ENCODE measurements at places on chromosomes 12 and 14.

DNA sequence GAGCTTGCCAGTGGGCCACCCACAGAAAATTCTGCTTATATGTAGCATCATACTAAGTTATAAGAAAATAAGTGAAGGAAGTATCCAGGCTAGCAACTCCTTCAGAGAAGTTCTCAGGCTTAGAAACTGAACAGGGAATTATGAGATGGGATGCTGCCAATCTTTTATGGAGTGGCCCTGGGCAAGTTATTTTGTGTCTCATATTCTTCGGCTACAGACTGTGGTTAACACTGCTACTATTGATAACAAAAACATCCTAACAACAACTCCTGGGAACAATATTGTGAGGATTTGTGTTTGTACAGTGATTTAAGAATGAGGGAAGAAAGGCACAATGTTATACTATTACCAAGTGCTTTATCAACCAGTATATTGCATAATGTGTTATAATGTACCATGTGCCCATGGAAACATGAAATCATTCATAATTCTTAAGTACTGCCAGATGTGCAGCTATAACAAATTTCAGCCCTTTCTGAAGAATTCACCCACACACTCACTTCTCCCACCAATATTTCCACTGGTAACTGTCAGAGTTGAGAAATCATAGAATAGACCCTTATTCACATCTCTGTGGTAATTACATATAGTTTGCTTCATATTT lies 113.3 kb upstream of the SOX5 start:
- DNase-seq: no peak

DNA sequence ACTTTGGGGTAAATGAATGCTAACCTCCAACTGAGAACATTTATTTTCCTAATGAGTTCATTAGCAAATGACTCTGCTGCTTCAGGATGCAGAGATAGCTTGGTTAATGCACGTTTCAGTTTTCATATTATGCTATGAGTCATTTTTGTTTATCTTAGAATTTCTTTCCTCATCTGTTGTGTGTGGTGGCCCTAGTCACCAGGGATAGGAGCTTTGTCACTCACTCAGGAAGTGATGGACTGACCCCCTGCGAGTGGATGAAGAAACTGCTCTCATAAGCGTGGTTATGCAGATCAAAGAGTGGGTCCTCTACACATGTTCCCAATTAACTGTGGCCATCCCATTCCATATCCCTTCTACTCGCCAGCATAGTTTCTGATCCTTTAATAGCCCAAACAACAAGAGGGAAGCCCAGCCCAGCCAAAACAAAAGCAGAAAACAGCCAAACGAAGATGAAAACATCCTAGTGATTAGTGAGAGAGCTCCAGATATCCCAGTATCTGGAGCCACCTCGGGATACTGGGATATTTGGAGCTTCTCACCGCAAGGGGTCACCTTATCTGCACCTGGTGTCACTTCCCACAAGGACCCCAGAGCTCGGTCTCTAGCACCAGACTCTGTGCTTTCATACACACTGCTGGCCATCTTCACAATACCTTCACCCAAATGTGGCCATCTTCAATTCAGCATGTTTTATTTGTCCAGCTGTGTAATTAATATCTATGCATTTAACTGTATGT lies 8.6 kb downstream of the TC2N start:
- peak; percentile 20 for DNase-seq

DNA sequence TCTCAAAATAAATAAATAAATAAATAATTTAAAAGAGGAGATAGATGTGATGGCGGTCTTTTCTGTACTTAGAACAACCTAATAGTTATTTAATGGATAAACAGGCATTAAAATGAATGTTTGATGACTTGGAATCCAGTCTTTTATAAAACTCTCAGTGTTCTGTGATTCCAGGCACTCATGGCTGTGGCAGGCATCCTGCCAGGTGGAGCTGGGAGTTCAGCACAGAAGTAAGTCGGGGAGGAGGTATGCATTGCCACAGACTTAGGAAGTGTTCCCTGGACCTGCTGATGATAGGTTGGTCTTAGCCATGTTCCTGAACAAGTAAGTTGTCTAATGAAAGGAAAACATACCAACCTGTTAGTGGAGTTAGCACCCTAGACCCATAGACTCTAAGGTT lies 126.3 kb downstream of the CACNA1C start:
- DNase-seq: no peak

DNA sequence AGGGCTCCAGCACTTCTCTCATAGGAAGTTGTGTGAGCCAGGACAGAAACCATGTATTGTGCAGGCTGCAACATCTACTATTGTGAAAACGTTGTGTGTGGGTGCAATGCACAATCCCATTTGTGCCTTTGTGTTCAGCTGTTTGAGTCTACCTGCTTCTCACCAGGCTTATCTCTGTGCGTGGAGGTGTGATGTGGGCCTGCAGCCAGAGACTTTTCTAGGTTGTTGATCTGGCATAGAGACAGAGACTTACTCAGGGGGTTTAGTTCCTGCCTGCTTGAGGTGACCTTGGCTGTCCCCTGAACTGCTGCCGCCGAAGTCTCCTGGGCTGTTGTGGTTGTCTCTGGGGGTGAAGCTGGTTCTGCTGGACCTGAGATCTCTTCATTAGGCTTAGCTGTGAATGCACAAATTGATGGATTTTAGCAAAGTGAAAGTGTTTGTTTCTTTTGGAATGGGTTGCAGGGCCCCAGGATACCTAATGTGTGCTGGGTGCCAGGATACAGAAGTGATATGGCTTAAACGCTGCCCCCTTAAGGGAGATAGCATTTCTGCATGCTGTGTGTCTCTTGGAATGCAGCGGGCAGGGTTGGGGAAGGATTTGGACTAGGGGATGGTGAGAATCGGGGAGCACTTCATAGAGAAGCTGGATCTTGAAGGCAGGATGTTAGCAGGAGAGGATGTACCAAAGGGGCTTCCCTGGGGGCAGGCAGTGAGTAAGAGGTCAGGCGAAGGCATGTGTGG lies 2.5 kb downstream of the LACRT start:
- no peak for DNase-seq

DNA sequence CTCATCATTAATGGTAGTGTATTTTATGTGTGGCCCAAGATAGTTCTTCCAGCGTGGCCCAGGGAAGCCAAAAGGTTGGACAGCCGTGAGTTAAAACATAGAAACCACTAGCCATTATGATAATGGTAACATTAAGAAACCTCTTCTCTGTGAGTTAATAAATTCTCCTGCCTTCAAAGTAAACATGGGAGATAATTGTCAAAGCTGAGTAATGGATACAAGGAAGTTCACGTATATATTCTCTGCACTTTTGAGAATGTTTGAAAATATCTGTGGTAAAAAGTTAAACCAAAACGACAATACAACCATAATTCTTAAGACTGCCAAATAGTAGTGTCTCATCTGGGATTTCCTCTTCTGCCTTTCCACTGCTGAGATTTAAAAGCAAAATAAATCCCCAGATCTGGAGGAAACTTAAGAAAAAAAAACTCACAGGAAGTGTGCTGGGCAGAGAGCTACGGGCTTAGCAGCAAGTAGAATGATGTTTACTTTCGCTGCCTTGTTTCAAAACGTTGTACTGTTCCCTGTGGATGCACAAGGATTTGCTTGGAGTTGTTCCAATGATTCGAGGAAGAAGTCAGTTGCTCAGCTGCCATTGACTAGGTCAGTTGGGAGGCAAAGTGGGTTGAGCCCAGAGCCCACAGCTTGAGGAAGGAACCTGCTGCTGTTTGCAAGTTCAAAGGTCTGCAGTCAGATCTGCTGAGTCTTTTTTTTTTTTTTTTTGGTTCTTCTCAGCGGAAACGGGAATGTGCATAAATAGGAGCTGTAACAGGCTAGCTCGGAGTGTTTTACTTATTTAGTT lies 1.7 kb downstream of the TPCN1 start:
- peak; percentile 50 for DNase-seq

- no peak for DNase-seq
Observed at GRCh38 chr12:15580431-15580830, 208.8 kb downstream of the EPS8 start.

DNA sequence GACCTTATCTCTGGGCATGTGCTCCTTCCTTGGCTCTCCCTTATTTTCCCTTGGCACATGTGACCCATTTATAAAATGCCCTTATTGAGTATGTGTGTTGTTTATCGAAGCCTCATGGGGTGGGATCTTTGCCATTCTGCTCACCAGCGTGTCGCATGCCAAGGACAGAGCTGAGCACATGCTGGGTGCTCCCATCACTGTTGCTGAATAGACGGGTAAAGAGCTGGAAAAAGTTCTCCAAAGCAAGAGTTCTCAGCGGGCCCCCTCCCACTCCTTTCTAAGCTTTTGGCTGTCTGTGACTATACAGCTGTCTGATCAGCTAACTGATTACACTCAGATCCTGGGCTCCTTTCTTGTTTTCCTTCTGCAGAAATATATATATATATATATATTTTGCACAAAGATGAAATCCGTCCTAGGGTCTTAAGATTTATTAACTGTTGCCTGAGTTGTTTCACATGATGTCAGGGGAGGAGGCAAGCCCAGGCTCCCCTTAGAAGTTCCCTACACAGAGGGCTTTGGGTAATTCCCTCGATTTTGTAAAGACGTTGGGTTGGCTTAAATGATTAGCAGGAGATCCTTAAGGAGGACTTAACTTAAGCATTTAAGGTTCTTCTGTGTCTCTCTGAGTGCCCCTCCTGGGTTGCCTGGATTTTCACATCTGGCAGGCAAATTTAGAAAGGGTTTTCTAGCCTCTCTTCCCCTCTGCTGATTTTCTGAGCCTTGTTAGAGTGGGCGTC lies 71.6 kb downstream of the TMEM132C start:
- no peak for DNase-seq

GRCh38 chr12:76356071-76356470 lies 7.9 kb upstream of the BBS10 start:
- no peak for DNase-seq

GRCh38 chr12:56007564-56008559 lies 10.8 kb downstream of the SUOX start:
- no peak for DNase-seq

DNA sequence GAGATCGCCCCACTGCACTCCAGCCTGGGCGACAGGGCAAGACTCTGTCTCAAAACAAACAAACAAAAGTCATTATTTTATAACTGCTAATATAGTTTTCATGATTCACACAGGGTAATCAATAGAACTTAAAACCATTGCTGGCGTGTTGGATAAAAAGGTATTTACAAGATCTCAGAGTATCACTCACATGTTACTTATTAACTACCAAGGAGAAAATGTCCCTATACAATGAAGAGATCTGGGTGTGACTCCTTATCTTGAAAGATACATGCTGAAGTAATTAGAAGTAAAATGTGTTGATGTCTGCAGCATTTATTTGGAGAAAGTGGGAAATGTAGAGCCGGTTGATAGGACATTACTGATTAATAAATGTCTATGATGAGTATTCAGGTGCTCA lies 57.3 kb upstream of the PIK3C2G start:
- DNase-seq: no peak

DNA sequence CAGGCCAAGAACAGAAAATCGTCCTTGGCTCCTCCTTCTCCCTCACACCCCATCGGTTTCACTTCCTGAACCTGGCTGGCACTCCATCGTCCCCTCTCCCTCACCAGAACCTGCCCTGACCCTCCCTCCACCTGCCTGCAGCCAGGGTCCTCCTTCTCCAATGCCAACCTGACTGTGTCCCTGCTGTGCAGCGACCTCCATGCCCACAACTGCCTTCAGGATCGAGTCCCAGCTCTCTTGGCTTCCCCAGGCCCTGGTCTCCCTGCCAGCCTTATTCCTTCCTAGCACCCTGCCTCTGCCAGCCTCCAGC lies 19.8 kb downstream of the HVCN1 start:
- no peak for DNase-seq

DNA sequence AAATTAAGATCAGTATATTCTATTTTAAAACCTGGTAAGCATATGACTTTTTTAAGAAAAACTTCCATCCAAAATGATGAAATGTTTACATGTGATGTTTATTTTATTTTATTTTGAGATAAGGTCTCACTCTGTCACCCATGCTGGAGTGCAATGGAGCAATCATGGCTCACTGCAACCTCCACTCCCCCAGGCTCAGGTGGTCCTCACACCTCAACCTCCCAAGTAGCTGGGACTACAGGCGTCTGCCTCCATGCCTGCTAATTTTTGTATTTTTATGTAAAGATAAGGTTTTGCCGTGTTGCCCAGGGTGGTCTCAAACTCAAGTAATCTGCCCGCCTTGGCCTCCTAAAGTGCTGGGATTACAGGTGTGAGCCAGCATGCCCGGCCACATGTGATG lies 141.8 kb downstream of the ZFP36L1 start:
- no peak for DNase-seq

DNA sequence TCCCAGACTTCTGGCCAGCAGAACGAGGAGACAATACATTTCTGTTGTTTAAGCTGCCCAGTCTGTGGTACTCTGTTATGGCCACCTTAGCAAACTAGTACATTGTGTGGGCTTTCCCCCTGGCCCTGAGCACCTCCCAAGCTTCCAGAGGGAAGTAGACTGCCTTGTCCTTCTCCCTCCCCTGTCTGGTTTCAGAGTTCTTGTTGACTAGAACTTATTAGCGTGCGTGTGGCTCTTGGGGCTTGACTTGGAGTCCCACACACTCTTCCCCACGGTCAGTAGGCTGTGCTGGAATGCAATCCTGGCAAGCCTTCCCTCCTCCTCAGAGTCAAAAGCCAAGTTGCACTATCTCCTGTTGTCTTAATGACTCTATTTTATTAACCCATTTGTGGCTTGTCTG lies 27.7 kb downstream of the FBLN5 start:
- no peak for DNase-seq

DNA sequence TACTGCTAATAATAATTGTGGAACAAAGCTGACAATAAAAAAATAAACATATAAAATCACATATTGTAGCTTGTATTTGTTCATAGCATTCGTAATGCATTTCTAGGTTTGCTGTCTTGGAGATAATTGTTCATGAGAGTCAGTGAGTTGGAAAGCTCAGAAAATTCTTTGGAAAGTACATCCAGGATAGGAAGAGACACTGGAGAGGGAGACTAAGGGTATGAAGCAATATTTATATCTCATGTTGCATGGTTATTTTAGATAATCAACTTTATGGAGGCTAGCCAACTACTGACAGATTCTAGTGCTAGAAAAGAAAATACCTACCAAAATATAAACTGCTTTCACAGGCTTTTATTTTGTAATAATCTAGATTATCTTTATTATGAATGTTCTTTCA lies 1095.2 kb downstream of the FSCB start:
- no peak for DNase-seq

- DNase-seq: no peak
Observed at GRCh38 chr12:96249196-96250118, 55.3 kb downstream of the ELK3 start.

GRCh38 chr12:89103831-89104230 lies 248.5 kb downstream of the DUSP6 start:
- DNase-seq: no peak

DNA sequence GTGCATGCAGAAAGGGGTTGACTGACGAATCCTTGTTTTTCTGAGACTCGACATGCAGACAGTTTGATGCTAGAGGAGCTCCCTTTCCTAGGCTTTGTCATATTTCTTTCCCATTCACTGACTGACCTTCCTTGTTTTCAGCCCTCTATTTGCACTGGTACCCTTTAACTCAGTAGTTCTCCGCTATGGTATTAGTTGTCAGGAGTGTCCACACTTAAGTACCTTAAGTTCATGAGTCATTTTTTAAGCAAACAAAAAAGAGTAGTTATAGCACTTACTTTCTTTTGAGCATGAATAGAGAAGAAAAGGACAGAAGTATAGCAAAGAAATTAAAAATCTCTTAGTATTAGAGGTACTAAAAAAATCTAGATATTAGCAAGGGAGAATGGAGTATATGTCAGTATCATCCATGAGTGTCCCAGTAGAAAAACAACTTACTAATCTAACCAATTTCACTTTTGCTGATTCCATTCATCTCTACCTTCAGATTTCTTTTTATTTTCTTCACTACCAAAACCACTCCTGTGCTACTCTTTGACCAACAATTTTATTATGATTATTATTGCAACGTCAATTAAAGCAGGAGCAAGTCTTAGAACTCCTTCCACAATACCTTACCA lies 8.3 kb downstream of the ATP2B1 start:
- no peak for DNase-seq

GRCh38 chr12:83573671-83574070 lies 887.0 kb downstream of the TMTC2 start:
- no peak for DNase-seq

All from inflammatory macrophage treated with lipopolysaccharide for 1 hour (primary cell).